Spleen (tissue), 13 donors: ENCODE measurements at places on chromosomes 1 and 21. TPM values are rescaled to one million over a fixed set of nuclear protein-coding genes. Genes with fewer than 3 reads are reported as not detected.

DNA sequence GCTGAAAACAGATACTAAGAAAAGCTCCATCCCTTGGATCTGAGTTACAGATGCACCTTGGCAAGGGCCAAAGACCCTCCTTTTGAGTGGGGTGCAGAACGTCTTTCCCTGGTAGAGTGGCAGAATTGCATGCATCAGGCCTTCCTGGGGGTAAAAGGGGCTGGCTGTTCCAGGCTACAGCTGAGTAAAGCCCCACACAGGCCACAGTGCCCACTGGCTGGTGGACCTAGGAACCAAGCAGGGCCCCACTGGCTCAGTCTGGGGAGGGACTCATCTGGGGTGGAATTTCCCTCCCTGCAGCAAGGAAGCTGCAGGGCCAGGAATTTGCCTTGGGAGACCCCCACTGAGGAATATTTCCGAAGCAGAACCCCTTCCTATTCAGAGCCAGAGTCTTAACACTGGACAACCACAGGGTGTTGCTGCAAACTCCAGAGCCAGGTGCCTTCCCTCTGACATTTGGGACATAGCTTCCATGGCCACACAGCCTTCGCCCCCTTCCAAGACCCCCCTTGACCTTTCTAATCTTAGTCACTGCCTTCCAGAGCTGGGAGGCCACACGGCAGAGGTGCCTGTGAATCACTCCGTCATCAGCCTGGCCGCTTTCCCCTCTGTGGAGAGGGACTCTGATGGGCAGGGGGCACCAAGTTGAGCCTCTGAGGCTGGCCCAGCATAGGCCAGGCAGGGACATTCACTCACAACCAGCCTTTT is 52.5 kb downstream of the LACTBL1 start:
- DNase-seq: no peak

- no peak for DNase-seq
Measured at GRCh38 chr1:165888552-165888920, 61.1 kb downstream of the UCK2 start.

DNA sequence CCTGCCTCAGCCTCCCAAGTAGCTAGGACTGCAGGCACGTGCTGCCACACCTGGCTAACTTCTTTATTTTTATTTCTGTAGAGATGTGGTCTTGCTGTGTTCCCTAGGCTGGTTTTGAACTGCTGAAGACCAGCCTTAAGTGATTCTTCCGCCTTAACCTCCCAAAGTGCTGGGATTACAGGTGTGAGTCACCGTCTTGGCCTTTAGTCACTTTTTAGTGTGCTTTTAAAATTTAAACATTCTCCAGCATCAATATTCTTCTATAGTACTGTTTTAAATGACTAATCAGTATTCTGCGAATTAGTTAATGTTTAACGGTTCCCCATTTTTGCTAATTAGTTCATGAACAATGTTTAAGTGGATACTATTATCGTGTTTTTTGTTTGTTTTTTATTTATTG is 60.6 kb downstream of the DYRK1A start:
- DNase-seq: no peak

DNA sequence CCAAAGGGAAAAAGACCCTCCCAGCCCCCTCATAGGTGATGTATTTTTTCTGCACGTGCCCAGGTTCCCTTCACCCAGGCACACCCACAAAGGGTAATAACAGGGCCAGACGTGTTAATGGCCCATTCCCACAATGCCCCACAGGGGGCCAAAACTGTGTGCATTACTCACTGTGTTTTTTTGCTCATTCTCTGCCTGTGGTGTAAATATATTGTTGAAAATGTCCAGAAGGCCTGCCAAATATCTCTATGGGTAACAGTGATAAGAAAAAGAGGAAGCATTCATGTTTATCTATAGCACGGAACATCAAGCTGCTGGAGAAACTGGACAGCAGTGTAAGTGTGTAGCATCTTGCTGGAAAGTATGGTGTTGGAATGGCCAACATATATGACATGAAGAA is 21.9 kb downstream of the RHEX start:
- DNase-seq: no peak

- no peak for DNase-seq
Measured at GRCh38 chr1:48608882-48609281, 136.9 kb upstream of the SPATA6 start.

FAM163A gene
- total RNA-seq: not detected

DNA sequence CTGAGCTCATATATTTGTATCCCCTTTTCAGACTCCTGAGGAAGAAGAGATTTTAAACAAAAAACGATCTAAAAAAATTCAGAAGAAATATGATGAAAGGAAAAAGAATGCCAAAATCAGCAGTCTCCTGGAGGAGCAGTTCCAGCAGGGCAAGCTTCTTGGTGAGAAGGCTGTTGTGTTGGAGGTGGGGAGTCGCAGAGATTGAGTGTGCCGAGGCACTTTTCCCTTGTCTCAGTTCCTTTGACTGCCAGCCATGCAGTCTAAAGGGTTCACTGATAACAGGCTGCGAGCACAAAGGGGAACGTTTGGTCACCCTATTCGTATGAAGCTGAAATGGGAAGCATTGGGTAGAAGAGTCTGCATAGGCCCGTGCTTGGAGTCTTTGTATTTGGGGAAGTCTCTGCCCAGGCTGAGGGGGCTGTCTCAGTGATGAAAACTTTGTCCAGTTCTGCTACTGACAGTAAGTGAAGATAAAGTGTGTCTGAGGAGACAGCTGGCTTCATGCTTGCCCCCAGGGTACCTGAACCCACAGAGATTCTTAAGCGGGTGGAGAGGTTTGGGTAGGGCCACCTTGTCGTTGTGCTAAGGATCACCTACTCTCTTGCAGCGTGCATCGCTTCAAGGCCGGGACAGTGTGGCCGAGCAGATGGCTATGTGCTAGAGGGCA is 2.8 kb downstream of the RPS8 start:
- peak; percentile 68 for DNase-seq

GRCh38 chr1:57506941-57507340 is 83.1 kb upstream of the DAB1 start:
- no peak for DNase-seq

DNA sequence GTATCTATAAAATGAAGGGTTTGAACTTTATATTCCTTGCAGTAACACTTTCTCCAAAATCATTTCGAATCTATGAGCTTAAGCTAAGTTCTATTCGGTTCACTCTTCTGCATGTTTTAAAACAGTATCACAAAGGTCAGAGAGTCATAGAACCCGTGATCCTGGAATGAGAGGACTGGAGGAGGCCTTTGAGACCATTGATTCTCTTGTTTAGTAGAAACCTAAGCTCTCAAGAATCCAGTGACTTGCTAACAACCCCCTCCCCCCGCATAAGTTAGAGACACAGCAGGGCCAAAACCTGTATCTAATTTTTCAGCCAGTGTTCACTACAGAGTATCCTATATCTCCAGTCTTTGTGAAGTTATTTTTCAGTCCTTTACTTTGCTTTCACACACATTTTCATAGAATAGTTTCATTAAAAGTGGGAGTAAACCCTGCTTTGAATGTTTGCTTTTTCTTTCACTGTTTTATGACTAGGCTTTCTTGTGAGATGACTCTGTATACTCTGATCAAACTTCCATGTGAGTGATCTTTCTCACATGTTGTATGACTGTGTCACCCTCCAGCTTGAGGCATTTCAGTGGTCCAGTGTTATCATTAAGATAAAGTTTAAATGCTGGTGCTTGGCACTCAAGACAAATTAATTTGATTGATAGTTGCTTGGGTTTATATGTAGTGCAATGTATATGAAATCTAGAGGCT is 275.4 kb upstream of the SGIP1 start:
- DNase-seq: no peak

CFH gene
- 16.6 TPM for total RNA-seq

DNA sequence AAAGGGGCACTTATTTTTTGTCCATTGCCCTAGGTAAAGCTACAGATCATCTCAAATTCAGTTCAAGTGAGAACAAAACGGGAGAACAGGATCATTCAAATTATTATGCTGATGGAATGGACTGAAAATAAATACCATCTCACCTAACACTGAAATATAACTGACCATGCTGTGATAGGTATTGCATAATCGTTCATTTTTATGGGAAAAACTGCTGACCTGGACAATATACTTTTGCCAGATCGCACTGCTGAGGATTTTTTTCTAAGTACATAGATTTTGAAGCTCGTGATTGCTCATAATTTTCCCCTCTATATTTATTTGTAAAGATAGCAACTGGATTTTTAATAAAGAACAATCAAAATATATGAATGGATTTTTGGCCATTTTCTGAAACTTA is 636.6 kb upstream of the NEGR1 start:
- no peak for DNase-seq

WDR64 gene
- total RNA-seq: not detected

DNA sequence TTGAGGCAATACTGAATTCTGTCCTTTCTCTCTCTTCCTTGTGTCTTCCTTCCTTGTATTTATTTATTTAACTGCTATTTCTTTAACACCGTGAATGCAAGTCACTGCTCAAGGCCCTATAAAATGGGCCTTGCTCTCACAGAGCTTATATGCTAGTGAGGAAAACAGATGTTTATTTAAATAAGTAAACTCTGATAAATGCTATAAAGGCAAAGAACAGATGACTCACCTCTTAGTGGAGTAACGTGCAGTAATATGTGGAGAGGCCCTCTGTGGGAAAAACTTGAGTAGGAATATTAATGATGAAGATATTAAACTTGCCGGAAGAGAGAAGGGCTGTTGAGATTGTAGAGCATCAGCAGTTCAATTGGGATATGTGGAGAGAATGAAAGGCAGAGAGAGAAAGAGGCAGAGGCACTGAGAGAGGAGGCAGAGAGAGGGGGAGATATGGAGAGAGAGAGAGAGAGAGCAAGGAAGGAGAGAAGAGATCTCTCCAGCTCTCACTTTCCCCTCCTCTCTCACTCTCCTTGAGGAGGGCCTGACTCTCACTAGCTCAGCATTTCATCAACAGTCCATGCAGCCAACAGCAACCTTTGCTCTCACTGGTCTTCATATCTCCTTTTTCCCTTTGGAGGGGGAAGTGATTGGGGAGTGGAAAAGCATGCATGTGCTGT is 322.2 kb downstream of the LMX1A start:
- DNase-seq: no peak

BCAN gene
- total RNA-seq: not detected

GNG4 gene
- total RNA-seq: not detected

DNA sequence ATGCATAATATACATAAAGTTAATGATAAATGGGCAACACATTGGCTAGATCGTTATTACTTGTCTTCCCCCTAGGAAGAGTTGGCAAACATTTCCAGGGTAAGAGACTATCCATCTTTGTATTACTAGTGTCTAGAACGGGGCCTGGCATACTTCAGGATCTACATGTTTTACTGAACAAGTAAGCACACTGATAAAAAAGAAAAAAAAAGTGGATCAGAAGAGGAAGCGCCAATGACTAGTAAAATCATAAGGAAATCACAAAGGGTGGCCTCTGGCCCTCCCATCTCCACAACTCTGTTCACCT is 482 bp downstream of the TM2D1 start:
- DNase-seq: no peak

- no peak for DNase-seq
Measured at GRCh38 chr1:2270260-2271100, 42.4 kb downstream of the SKI start.

DNA sequence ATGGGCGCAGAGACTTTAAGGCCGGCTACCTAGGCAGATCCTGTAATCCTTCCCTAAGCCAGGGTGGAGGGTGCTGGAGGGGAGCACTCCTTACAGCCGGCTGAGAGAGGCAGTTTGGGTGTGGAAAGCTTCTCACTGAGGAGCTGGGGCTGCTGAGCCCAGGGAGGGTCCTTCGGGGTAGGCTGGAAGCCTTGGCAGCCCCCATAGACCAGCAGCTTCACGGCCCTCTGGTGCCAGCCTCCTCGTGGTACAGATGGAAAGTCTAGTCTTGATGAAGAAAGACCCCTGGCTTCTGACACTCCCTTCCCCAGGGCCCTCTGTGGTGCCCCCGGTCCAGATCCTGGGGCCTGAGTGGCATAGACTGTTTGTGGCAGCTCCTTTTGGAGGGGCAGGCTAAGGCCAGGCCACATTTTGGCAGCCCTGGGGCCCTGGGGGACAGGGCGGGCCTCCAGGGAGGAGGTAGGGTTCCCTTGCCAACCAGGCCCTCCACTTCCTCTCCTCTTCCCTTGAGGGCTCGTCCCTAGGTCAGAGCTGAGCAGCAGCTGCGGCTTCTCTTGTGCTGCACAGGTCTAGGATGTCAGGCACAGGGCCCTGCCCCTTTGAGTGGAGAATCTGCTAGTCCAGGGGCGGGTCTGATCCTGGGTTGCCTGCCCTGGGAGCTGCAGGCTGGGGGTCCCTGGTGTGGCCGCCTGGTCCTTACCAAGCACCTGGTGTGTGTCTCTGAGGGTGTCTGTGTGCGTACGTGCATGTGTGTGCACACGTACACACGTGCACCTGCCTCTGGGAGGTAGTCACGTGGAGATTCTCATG is 4.8 kb downstream of the AMPD2 start:
- no peak for DNase-seq

TRAF3IP3 gene
- 98.6 TPM for total RNA-seq

RGSL1 gene
- not detected for total RNA-seq

DNA sequence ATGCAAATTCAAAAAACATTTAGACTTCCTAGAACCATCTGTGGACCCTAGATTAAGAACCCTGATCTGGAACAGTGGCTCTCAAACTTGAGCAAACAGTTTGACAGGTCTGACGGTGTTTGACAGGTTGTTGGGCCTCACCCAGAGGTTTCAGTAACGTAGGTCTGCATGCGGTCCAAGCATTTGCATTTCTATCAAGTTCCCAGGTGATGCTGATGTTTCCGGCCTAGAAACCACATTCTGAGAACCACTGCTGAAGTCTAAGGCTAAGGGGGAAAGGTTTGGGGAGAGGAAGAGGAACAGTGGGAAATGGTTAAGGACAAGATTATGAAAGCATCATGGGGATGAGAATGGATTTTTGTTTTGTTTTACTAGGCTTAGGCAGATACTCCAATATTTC is 48.6 kb downstream of the MDM4 start:
- DNase-seq: no peak

- DNase-seq: no peak
Measured at GRCh38 chr1:66750577-66750976, 1.7 kb upstream of the DYNLT5 start.

DNA sequence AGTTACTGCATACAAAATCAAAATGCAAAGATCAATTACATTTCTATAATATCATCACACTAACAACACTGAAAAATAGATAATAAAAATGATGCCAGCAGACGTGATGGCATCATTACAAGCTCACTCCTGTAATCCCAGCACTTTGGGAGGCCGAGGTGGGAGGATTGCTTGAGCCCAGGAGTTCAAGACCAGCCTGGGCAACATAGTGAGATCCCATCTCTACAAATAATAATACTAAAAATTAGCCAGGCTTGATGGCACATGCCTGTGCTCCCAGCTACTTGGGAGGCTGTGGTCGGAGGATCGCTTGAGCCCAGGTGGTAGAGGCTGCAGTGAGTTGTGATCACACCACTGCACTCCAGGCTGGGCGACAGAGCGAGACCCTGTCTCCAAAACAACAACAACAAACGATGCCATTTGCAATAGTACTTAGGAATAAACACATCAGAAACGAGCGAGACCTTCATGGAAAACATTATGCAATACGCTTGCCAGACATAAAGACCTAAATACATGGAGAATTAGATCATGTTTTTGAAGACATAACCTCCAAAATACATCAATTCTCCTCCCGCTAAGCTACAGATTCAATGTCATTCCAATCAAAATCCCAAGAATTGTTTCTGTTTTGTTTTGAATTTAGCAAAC is 86.6 kb upstream of the ERRFI1 start:
- DNase-seq: no peak

FAM3B gene
- total RNA-seq: not detected

- DNase-seq: no peak
Measured at GRCh38 chr21:23394458-23394857, 2212.8 kb downstream of the MRPL39 start.

SYNC gene
- total RNA-seq: 9.0 TPM

THEM5 gene
- total RNA-seq: not detected

EFHD2 gene
- total RNA-seq: 226 TPM

- DNase-seq: no peak
Measured at GRCh38 chr1:145786271-145786670, 37.6 kb downstream of the RNF115 start.
